ENCODE measurements at places on chromosomes 6 and 20. TPM values are rescaled to one million over a fixed set of nuclear protein-coding genes. Genes with fewer than 3 reads are reported as not detected.

Gene FAM209B
- total RNA-seq: not detected

Gene EDN1
- 12.0 TPM for total RNA-seq

Gene NNAT
- total RNA-seq: not detected

Gene PDYN
- total RNA-seq: not detected

Gene TP53TG5
- not detected for total RNA-seq

Gene CLDN20
- total RNA-seq: not detected

Gene SLC17A3
- total RNA-seq: not detected

Gene RUNX2
- total RNA-seq: 0.06 TPM

Gene GPX5
- not detected for total RNA-seq

GRCh38 chr6:107221519-107221918 is 106.2 kb upstream of the BEND3 start:
- no peak for DNase-seq

DNA sequence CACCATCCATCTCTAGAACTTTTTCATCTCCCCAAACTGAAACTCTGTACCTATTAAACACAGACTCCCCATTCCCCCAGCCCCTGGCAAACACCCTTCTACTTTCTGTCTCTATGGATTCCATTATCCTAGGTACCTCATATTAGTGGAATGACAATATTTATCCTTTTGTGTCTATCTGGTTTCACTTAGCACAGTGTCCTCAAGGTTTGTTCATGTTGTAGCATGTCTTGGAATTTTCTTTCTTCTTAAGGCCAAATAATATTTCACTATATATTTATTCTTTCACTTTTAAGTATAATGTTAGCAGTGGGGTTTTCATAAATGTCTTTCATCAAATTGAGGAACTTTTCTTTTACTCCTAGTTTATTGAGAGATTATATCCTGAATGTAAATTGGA is 56.8 kb upstream of the DSP start:
- no peak for DNase-seq

DNA sequence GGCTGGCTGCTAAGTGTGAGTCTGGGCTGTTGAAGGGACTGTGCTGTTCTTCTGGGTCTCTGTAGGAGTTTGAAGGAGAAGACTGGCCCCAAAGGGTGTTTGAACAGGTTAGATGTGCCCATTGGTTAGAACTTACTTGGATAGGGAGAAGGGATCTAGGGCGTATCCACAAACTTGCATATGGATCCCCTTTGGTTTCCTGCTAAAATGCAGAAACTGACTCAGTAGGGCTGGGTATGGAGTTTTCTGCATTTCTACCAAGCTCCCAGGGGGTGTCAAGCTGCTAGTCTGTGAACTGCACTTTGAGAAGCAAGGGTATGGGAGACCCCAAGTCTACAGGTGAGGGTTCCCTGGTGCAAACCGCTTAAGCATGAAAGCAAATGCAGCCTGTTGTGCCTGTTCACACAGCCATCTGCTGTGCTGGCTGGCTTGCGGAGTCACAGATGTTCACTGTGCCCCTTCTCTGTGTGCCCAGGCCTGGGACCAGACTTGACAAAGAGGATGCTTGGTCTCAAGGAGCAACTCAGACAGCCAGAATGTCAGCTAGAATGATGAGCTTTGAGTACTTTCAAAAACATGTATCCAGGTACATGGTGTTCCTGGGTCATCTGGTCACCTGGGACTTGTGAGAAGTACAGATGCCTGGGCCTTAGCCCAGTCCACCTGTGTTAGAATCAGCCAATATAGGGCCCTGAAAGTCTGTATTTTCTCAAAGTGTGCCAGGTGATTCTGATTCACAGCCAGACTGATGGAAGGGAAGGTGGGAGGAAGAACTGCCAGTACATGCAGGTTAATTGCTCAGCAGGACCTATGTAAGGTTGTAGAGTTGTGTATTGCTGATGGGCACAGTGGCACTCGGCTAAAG is 7.4 kb downstream of the PPP1R16B start:
- DNase-seq: no peak

DNA sequence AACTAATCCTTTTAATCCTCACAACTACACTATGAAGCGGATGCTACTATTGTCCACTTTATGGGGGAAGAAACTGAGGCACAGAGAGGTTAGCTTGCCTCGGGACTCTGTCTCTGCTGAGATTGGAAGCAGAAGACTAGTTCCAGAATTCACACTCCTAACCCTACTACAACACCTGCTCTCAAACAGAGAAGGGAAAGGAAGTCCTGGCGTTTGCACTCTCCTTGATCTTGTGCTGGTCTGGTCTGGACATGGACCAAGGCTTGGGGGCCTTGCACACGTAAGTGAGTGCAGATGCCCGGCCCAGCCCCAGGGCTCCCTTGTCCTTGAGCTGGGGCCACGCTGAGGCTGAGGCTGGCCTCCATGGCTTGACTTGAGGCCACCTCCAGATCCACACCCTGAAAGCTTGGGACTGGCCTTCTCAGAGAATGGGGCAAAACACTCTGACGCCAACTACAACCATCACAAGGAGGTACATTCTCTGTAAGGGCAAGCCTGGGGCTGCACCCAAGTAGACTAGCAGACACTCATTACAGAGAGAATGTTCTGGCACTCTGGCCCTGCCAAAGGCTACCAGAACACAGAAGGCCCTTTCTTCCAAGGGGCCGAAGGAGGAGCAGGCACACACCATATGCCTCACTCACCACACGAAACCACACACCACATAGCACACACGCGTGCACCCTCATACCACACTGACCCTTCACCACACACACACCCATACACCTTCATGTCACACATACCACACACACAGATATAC is 33.3 kb upstream of the EZR start:
- DNase-seq: no peak

- DNase-seq: peak; percentile 69
These were observed 7.8 kb upstream of the BTN3A1 start for GRCh38 chr6:26394289-26394688.

DNA sequence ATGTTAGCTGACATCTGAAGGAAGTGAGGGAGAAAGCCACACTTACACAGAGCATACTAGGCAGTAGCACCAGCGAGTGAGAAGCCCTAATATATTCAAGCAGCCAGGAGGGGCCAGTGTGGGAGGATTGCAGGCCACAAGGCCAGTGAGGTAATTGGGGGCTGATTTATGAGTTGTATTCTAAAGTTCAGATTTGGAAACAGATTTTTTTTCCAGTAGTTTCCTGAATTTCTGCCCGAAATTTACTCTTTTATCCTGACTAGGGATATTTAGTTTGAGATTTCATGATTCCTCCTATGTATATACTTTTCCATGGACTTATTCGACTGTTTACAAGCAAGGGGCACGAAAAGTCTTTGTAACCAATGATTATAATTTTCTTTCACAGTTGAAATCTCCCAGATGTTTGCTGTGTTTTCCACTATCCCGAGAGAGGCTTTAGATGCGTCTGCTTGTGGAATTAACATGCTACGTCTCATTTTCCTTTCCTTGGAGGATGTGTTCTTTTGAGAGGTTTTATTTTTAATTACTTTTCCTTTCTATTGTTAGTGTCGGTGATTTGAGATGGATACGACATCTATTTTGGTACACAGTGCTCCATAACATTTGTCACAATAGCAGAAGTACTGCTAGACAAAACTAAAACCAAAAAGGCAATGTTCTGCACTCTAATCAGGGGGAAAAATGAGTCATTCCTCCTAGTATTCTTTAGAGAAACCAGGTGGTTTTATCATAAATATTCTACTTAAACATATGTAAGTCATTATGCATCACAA is 356.3 kb upstream of the HSF2 start:
- DNase-seq: no peak

- DNase-seq: no peak
These were observed 33.7 kb downstream of the GJA10 start for GRCh38 chr6:89927791-89928550.

GRCh38 chr6:117477988-117478852 is 4.3 kb upstream of the DCBLD1 start:
- DNase-seq: no peak

DNA sequence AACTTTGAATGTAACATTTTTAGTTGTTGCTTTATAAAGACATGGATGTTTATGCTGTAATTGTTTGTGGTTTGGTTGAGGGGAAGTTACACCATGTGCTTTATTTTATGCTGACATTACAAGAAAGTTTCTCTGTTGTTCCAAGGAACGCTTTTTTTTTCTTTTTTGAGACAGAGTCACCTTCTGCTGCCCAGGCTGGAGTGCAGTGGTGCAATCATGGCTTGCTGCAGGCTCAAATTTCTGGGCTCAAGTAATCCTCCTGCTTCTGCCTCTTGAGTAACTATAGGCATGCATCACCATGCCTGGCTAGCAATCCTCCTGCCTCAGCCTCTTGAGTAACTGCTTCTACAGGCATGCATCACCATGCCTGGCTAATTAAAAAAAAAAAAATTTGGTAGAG is 21.0 kb upstream of the IFNGR1 start:
- no peak for DNase-seq

DNA sequence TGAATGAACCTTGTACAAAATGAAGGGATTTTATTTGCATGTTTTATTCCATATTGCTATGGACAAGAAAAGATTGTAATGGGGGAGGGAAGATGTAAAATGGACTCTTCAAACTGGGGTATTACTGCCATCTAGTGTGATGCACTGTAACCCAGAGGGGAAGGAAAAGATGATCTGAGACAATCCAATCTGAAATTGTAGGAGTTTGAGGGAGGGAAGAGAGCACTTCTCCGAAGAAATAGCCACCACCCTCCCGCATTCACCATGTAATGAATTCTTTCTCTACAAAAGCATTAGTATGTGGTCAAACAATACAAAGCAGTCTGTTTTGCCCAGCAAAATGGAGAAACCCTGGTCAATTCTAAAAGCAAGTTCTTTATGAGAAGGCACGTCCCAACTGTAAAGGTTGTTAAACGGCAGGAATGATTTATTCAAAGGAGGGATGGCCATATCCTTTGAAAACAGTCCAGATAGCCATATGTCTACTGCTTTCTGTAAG is 679.5 kb upstream of the NRSN1 start:
- peak; percentile 51 for DNase-seq

GRCh38 chr6:40315060-40315459 is 272.1 kb downstream of the LRFN2 start:
- DNase-seq: no peak
